Activated CD8-positive, alpha-beta T cell treated with anti-CD3 and anti-CD28 coated beads, Interleukin-2, amount 10 ng/mL, durations not matched to agents 7 days and 5 days (primary cell): ENCODE measurements at places on chromosomes 3 and 15.
A peak's percentile ranks its signal among the peaks of the same experiment; 100 is the strongest.

- no peak overlapping the region for H3K27ac ChIP-seq
- no peak overlapping the region for H3K4me3 ChIP-seq
- DNase-seq: no peak
- peaks cover 6% of the 10 kb centered on the region for H3K4me1 ChIP-seq
- H3K36me3 ChIP-seq: no peaks in the 10 kb centered on the region
Observed at GRCh38 chr3:195077611-195078540, 193.1 kb downstream of the XXYLT1 start.

DNA sequence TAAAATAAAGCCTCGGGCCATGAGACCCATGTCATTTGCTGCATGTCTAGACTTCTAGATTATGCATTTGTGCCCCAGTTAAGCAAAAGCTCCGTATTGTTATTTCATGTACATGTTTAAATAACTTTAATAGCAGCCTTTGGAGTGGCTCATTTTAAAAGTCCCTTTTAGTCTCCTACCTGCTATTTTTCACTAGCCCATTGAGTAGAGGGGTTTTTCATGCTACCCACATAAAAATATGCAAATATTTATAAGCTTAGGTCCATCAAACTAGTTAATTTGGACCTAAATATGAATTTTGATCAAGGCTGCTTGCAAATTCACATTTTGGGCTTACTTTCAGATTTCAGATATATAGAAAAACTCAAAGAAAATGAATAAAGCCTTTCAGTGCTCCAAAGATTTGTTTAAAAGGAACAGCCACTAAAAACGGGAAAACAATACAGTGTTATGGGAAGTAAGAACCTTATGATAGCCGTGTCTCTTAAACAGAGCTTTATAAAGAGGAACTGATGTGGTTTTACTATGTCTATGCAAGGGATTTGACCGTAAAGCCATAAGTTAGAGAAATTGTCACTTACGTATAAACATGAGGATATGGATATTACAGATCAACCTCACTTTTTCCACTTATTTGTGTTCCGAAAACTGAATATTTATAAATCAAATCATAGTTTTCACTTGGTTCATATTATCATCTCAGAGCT is 30.0 kb downstream of the FILIP1L start:
- H3K27ac ChIP-seq: no peak overlapping the region
- peaks cover 3% of the 10 kb centered on the region for H3K27me3 ChIP-seq
- peaks cover 55% of the 10 kb centered on the region for H3K36me3 ChIP-seq
- no peak overlapping the region for H3K4me3 ChIP-seq
- peaks cover 56% of the 10 kb centered on the region for H3K4me1 ChIP-seq

- H3K36me3 ChIP-seq: peaks cover 5% of the 10 kb centered on the region
- no peaks in the 10 kb centered on the region for H3K27me3 ChIP-seq
- H3K4me1 ChIP-seq: peaks cover 20% of the 10 kb centered on the region
- H3K27ac ChIP-seq: no peak overlapping the region
- no peak overlapping the region for H3K4me3 ChIP-seq
- no peak for DNase-seq
Observed at GRCh38 chr15:44298878-44299277, 10.4 kb downstream of the GOLM2 start.

- H3K4me1 ChIP-seq: no peaks in the 10 kb centered on the region
- peaks cover 33% of the 10 kb centered on the region for H3K27me3 ChIP-seq
- no peaks in the 10 kb centered on the region for H3K36me3 ChIP-seq
- no peak overlapping the region for H3K27ac ChIP-seq
Observed at GRCh38 chr3:170555329-170555728, 30.5 kb downstream of the SLC7A14 start.

- DNase-seq: peak; percentile 64
- peak overlapping the region; percentile 14 for H3K27ac ChIP-seq
- peaks cover 20% of the 10 kb centered on the region for H3K36me3 ChIP-seq
Observed at GRCh38 chr15:65101411-65101890, 13.5 kb downstream of the UBAP1L start.
